ENCODE measurements at places on chromosomes 16 and 17.

GRCh38 chr16:85136213-85136701 lies 24.0 kb upstream of the CIBAR2 start:
- no peak for DNase-seq

- no peak for DNase-seq
Observed at GRCh38 chr16:70418993-70419318, 19.9 kb downstream of the ST3GAL2 start.

GRCh38 chr16:69399361-69399760 lies 13.6 kb upstream of the TERF2 start:
- DNase-seq: no peak

DNA sequence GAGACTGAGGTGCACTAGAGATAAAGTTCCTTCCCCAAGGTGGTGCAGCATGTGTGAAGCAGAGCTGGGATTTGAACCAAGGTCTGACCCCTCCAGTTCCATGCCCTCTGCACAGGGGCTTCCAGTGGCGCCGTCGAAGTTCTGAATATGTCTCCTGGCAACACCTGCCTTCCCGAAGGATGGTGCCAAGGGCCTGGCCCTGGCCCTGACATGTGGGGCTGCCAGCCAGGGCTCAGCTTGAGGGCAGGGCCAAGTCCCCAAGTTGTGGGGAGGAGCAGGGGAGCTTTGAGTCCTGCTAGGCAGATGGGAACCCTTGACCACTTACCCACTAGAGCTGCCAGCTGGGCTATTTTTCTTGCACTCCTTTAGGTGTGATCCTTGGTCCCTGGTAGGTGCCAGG lies 56.4 kb downstream of the NKD1 start:
- no peak for DNase-seq

- DNase-seq: no peak
Observed at GRCh38 chr16:55043499-55043898, 112.8 kb downstream of the IRX5 start.

DNA sequence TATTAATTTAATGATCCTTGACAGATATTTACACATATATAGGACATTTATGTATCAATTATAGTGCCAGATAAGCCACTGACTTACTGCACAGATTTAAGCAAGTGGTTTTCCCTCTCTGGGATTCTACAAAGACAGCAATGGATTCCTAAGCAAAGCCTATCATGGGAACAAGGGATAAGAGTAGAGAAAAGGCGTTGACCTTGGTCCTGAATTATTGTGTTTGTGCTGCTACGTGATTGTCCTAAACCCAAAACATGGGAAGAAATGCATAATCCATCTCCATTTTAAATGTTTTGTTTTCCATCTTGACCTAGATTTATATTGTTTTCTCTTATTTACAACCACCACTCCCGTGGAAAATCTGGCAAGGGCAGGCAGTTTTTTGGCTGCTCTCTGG lies 14.0 kb downstream of the SLFN11 start:
- DNase-seq: no peak

GRCh38 chr17:78573955-78574354 lies 3.2 kb downstream of the DNAH17 start:
- no peak for DNase-seq

DNA sequence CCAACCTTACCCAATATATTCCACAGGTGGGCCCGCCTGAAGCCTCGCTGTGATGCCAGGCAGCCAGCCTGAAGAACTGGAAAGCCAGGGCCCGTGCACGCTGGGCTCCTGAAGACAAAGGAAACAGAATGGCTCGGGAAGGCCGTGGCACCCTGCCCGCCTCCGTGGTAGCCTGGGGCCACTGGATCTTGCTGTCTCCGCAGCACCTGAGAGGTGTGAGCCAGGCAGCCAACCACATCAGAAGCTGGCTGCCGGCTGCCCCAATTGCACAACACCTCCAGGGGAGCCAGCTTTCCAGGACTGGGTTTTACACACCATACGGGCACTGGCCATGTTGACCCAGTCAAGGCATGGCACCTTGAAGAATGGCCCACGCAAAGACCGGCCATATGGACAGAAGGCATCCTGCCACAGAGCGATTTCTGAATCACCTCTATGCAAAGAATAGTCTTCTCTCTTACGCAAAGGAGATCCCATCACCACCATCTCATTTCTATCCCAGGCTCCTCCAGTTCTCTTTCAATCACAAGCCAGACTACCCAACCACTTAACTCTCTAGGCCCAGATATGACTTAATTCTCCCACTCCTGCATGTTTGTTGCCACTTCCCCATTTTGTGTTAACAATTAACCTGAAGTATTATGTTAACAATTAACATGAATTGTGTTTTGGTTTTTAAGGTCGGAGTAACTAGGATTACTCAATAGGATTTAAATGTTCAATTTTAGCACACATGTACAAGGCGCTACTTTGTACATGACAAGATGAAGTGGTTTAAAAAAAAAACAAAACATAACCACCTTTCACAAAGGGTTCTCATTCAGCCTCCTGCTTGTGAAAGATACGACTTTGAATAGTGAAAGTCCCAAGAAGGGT lies 32.1 kb downstream of the ZFHX3 start:
- no peak for DNase-seq

GRCh38 chr17:33671491-33671890 lies 378.4 kb upstream of the ASIC2 start:
- DNase-seq: no peak

DNA sequence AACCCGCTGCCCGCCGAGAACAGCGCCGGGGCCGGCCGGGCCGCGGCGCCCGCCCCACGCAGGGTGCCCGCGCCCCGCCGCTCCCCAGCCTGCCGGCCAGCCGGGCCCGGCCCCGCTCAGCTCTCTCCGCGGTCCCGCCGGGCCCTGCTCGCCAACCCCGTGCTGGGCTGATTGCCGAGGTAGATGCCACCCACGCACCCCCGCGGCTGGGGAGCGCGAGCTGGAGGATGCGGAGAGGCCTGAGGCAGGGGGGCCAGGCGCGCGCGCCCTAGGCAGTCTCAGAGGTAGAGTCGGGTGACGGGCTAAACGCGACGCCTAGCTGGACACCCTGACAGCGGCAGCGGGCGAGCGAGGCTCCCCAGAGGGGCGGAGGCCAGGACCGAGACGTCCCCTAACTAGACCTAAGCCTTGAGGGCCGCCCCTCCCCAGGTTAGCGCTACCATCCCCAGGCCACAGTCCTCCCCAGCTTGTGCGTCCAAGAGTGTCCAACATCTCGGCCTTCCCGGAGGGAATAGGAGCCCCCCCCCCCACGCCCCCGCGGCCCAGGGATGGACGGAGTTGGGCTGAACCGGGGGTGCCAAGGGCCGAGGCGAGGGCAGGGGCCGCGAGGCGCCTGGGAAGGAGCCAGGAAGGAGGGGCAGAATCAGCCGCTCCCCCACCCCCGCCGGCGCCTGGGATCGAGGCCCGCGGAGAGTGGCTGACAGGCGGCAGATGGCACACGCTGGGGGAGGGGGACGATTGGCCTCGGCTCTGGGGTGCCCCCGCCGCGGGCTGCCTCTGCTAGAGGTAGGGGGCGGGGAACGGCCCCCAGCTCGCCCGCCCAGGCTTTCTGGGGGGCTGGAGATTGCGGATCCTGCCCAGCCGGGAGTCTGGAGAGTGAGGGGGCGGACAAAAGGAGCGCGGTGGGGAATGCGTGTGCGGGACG lies 2.5 kb upstream of the ZNF423 start:
- no peak for DNase-seq

GRCh38 chr17:1156864-1157263 lies 22.9 kb downstream of the ABR start:
- DNase-seq: no peak

DNA sequence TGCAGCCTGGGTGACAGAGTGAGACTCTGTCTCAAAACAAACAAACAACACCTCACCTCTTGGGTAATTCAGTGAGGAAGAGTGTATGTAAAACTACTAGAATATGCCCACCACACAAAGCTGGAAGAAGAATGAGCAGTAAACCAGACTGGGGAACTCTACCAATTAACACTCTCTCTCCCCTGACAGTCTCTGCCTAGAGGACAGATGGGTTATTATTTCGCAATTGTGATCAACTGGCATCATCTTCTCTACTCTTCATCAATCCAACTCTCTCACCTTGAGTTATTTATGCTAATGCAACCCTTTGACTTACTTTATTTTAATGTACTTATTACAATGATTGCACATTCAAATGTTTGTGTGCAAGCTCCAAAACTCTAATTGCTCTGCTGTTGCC lies 205.6 kb downstream of the XYLT1 start:
- DNase-seq: no peak

GRCh38 chr16:50765260-50765659 lies 23.4 kb downstream of the CYLD start:
- DNase-seq: no peak

Data from activated CD4-positive, CD25-positive, alpha-beta regulatory T cell treated with anti-CD3 and anti-CD28 coated beads, Interleukin-2, amount 50 U/mL, for 72 hours (primary cell).